Activated T-cell treated with anti-CD3 and anti-CD28 coated beads for 24 hours (primary cell): ENCODE measurements at places on chromosomes 1 and 21.

DNA sequence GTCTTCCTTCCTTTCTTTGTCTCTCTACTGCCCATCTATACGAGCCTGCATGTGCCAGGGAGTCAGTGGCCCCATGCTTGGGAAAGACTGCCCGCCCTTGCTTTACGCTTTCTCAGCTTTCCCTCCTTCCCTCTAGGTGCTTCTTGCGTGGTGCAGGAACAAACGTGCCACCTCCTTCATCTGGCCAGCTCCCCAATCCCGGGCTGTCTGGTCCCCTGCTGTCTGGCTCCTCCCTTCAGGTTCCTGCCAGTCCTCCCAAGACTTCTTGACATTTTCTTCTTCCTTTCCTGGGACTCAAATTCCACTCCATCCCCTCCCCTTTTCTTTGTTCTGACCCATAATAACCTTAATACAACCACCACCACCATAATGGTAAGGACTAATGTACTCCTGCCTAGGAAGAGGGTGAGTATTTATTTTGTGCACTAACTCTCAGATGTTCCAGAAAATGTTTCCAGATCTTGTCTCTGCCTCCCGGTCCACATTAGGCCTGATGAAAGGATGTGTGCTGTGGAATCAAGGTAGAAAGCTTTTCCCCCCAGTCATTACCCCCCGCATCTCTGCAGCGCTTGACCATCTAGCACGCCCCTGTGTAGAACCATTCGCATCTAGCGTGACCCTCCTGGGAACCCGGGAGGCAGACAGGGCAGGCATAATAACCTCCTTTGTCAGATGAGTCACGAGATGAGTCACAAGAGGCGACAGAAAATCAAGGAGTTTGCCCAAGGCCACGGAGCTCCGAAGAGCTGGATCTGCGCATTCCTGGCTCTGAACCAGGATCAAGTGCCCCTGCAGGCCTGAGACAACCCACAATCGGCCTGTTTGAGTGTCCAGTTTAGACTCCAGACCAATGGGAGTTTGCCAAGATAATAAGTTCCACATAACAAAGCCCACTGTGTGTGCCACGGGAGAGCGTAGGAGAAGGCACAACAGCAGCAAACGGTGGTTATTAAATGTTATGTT lies 60.1 kb upstream of the NEK2 start:
- no peak for DNase-seq

- no peak for DNase-seq
These were observed 41.3 kb downstream of the DYRK1A start for GRCh38 chr21:37407719-37408420.

- DNase-seq, result no peak
These were observed 46.9 kb downstream of the ITPKB start for GRCh38 chr1:226692051-226692792.

GRCh38 chr1:100713626-100714025 lies 5.9 kb upstream of the VCAM1 start:
- no peak for DNase-seq

GRCh38 chr1:156420205-156421061 lies 51.4 kb downstream of the RHBG start:
- DNase-seq, result peak; percentile 17

DNA sequence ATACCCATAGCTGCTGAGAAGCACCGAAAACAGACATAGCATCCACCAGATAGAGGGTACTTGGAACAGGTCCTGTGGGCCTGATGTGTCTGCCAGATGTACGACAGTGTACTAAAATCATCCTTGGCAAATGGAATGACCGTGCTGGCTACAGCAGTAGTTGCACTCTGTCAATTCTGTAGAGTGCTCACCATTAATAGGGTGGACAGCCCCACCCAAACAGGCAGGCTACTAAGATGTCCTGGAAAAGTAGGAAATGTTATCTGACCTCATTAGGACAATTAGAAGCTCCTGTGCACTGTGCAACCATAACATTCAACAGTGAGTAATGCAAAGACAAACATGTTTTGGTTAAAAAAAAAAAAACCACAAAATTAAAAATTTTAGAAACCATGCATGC lies 106.2 kb downstream of the PTPN14 start:
- DNase-seq, result no peak

DNA sequence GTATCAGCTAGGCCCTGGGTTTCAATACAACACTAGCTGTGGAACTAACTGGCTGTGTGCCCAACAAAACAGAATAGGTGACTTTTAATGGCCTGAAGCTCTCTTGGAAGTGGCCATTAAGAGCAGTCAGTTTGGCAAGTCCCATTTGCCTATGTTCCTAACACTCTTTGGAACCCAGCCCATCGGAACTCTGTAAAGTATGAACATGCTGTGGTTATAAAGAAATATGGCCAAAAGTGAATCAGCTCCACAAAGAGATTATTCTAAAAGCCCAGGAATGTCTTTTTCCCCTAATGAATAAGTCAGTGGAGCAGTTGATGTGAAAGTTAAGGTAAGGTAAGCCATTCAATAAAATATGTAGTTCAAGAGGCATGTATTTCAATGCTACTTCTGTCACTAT lies 223.7 kb upstream of the ADAMTS5 start:
- DNase-seq, result no peak

- no peak for DNase-seq
These were observed 92.1 kb downstream of the SYF2 start for GRCh38 chr1:25140073-25140797.
